ENCODE measurements at places on chromosomes 1 and 21.
A peak's percentile ranks its signal among the peaks of the same experiment; 100 is the strongest.

GRCh38 chr1:8345621-8346415 is 27.9 kb downstream of the SLC45A1 start:
- DNase-seq = peak; percentile 20

DNA sequence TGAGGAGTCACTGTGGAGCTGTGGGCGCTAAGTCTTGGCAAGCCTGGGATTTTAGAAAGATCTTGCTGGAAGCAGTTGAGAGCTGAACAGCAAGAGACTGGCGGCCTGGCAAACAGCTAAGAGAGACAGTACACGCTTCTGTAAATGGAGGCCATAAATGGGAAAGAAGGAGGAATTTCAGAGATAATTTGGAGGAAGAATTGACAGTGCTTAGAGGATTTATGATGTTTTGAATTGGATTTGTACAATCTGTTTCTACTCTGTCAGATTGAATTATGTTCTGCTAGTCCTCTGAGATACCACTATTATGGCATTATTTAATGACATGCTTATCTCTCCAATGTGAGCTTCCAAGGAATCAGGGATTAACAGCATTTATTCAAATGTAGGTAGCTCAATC is 50.1 kb downstream of the ABCA4 start:
- DNase-seq = no peak

- DNase-seq = no peak
Measured at GRCh38 chr1:165629151-165629550, 1.9 kb upstream of the MGST3 start.

GRCh38 chr1:182998482-182998881 is 24.7 kb upstream of the LAMC1 start:
- no peak for DNase-seq

DNA sequence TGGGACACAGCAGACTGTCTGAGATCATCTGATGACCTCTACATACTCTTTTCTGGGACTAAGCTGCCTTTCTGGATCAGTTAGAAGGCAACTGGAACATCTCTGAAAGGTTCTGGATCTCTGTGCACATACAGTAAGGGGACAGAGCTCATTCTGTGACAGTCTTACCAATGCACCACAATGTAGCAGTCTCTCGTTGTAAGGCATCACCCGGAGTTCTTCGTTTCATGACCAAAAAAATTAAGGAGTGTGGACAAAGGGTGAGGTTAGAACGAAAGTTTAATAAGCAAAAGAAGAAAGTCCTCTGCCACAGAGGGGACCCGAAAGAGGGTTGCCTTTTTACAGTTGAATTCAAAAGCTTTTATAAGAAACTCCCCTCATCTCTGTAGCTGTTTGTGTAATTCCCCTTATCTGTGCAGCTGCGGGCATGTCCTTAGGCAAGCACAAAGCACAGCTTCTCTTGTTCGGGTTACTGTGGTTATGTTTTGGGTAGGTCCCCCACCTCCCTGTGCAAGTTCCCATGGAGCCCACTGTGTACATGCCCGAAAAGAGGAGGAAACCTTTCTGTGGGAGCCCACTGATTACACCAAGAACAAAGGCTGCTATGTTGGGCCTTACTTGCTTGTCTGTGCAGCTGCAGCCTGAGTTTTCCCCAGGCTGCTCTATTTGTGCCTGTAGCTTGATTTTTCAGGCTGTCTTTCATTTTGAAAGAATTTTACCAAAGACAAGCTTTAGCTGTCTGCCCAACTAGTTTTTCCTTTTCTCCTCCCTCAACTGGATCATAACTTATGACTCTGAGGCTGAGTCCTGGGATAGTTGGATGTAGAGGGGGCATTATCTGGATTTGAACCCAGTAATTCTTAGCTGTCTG is 53.1 kb upstream of the CACNA1E start:
- no peak for DNase-seq

All from H9 (cell line).